Gastroesophageal sphincter (tissue), 4 donors: ENCODE measurements at places on chromosomes 6 and 20.

GRCh38 chr20:52746190-52746589 is 226.0 kb upstream of the TSHZ2 start:
- no peak for ATAC-seq

DNA sequence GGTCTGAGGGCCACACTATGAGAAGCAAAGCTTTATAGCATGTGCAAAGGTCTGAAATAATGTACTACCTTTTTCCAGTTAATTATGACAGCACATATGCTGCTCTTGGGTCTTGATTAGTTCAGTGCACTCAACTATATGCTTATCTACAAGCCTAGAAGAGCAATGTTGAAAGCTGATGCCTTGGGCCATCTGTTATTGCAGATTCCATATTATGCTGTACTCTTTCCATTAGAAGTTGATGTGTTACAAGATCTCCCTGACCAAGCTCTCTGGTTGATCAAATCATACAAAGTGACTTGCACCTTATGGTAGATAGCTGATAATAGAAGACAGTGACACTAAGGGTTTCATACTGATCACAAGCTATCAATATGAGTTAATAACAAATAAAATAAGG is 327.3 kb downstream of the FRK start:
- ATAC-seq = no peak

DNA sequence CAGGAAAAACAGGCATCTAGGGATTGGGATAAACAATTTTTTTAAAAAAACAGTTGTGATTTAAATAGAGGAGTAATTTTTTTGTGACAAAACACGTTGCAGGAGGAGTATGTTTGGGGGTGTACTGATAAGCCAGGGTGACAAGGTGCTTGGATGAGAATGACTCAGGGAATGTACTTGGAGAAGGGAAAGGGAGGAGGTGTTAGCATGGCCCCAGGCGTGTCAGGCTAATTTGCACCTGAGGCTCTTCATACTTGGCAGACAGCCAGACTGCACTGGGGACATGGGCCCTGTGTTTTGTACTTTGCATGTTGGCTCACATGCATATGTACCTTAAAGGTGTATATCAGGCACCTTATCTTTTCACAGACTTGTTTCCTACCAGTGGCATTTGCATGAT is 22.8 kb downstream of the PANK2 start:
- no peak for ATAC-seq

DNA sequence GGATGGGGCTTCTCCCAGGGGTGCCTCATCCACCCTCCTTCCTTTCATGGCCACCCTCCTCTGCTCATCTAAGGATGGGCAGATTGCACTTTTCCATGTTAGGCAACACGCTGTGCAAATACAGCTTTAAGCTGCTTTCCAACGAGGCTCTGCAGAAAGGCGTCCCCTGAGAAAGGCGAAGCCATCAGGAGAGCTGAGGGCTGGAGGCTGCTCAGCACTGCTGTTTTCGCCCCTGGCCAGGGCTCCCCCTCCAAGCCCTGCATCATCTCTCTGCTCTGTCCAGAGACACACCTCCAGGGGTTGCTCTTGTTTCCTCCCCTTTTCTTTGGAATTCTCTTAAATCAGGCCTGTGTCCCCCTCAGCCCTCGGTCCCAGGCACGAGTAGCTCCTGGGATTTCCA is 526.1 kb downstream of the CDH26 start:
- ATAC-seq = peak; percentile 35

DNA sequence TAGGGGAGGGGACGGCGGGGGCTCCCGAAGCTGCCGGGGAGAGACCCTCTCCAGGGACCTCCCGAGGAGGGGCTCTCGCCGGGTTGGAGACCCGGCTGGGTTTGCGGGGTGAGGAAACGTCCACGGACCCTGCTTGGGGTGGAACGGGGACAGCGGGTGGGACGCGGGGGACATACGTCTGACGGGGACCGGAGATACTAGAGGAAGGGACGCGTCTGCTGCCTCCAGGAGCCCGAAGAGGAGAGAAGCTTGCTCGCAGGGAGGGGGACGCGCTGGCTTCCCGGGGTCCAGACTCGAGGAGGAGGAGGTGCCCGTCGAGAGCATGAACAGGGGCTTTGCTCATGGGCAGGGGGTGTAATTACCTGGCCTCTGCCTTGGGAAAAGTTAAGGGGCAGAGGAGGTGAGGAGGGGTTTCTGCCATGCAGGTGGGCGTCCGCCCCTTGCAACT is 593 bp downstream of the DNMT3B start:
- ATAC-seq = no peak

- ATAC-seq = no peak
Measured at GRCh38 chr6:53178837-53179432, 30.3 kb upstream of the GCM1 start.

GRCh38 chr20:59020938-59021551 is 1.8 kb downstream of the TUBB1 start:
- no peak for ATAC-seq

DNA sequence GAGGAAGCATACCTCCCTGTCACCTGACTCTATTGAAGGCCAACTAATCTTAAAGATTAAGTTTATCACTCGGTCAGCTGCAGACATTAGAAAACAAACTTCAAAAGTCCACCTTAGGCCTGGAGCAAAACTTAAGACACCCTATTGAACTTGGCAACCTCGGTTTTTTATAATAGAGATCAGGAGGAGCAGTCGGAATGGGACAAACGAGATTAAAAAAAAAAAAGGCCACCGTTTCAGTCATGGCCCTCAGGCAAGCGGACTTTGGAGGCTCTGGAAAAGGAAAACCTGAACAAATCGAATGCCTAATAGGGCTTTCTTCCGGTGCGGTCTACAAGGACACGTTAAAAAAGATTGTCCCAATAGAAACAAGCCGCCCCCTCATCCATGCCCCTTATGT is 7.2 kb upstream of the PRR18 start:
- no peak for ATAC-seq

DNA sequence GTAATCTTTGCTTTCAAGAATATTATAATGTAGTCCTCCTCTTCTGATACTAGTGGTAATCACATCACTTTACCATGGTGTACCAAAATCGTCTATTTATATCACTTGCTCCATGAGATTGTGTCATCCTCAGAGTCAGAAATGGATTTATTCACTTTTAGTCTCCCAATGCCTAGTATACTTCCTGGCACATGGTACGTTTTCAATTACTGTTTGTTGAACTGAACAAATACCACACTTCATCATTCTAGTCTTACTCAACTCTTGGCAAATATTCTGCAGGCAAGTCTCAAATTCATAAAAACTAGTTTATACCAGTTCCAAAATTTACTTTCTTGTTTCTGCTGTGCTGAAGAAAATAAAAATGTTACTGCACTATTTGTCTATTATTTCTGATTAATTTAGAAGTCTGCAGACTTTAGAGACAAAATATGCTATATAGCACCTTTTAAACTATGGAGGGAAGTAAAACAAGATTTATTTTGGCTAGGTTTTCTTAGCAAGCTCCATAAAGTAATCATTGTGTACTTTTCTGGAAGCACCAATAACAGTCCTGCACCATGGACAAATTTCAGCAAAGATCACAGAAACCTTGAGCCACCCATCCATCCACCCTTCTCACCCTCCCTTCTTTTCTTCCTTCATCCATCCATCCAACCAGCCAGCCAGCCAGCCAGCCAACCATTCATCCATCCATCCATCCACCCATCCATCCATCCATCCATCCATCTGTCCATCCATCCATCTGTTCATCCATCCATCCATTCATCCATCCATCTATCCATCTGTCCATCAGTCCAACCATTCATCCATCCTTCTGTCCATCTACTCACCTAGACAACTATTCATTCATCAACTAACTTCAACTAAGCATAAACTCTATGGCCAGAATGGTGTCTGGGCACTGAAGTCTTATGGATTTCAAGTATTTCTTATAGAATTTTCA is 102.1 kb upstream of the STMND1 start:
- ATAC-seq = peak; percentile 82

GRCh38 chr6:35496841-35497570 is at the start of gene TEAD3:
Gene TEAD3 (minus strand): TSS chr6:35497079.
- ATAC-seq = peak; percentile 70

DNA sequence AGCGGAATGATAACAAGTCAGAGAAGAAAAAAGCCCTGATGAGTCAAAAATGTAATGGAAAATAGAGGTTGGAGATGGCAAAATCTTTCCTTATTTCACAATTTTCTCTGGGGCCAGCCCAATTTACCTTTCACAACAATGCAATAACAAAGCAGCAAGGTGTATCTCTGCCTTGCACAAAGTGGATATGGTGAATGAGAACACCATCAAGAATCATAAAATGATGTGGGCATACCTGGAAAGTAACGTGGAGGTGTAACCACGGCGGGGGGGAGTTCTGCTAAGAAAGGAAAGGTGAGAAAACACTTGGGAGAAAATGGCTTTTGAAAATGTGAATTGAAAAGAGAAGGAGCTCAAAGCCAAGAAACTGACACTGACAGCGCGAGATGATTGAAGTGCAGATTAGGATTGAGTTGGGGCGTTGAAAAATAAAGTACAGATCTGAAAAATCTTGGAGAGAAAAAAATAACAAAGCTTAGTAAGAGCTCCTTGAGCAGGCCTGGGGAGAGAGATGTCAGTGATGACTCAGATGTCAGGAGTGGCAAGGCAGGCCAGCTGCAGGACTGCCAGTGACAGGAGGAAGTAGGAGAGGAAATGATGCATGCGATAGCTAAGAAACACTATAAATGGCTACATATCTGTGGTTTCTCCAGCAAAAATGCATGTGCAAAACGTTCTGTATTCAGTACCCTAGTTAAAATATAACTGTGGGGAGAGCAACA is 26.2 kb downstream of the ARHGAP18 start:
- ATAC-seq = peak; percentile 88

DNA sequence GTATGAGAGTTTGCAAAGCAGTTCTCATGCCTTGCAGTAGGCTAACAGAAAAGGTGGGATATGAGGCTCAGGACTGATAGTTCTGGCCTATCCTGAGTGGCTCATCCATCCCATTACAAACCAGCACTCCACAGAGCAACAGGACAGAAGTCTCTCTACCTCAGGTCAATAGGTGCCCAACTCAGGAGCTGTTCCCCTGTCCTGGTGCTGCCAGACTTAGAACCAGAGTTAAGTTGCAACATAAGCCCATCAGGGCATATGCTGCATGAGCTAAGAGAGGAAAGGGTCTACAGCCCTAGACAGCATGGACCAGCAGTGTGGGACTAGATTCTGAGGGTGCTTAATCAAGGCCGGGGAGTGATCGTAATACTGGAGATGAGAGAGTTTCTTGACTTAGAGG is 104.8 kb upstream of the ECI2 start:
- ATAC-seq = no peak

GRCh38 chr20:59819496-59820203 is 113.8 kb downstream of the SYCP2 start:
- ATAC-seq = no peak

DNA sequence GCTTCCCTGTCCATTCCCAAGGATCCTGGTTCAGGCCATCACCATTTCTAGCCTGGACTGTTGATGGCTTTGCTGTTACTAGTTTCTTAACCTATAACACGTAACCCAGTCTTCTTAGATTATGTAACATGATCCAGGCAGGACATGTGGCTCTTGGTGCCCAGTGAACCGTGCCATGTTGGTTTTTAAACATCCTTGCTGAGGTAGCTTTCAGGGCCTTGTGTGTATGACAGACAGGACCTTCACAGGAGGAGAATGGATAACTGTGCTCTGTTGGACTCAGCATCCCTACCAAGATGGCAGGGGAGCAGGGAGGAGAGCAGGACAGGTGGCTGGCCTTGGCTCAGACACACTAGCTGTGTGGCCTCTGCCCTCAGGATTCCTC is 46.8 kb downstream of the PANK2 start:
- ATAC-seq = no peak

GRCh38 chr20:32764005-32764960 is 2.1 kb downstream of the DNMT3B start:
- ATAC-seq = no peak

GRCh38 chr6:154280521-154280920 is 76.1 kb downstream of the IPCEF1 start:
- ATAC-seq = no peak

GRCh38 chr6:4581468-4582385 is 194.5 kb upstream of the CDYL start:
- peak; percentile 74 for ATAC-seq

- ATAC-seq = peak; percentile 93
Measured at GRCh38 chr6:47242483-47243386, 67.0 kb downstream of the TNFRSF21 start.

- ATAC-seq = no peak
Measured at GRCh38 chr6:99818161-99818560, 175.9 kb downstream of the MCHR2 start.

DNA sequence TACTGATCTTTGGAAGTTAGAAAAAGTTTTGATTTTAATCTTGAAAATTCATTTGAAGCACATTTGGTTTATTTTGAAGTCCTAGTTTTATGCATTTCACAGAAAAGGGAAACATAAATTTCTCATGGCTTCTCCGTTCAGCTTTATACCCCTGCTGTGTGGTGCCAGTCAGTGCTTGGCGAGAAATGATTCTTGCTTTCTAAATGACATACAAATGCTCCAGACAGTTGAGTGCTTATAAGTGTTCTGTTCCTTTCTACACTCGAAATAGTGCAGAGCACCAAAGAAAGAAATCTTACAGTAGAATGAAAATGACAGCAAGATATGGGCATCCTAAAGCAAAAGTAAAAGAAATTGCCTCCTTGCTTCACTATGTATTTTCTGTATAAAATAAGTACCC is 9.0 kb upstream of the ZNF292 start:
- ATAC-seq = no peak

DNA sequence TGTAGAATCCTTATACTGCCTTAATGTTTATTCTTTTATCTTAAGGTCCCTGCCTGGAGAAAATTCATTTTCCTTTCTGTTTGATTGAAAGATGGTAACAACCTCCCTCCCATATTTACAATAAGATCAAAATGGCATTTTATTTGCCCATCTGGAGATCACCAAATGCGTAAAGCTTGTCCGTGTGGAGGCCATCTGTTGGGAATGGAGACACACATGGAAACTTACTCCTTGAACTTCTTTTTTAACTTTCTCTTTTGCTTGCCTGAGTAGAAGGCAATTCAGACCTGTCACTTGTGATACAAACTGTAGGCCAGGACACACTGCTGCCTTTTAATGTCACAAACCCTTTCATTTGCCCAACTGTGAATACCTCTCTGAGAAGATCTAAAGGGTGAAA is 144.8 kb upstream of the CEP162 start:
- ATAC-seq = no peak

DNA sequence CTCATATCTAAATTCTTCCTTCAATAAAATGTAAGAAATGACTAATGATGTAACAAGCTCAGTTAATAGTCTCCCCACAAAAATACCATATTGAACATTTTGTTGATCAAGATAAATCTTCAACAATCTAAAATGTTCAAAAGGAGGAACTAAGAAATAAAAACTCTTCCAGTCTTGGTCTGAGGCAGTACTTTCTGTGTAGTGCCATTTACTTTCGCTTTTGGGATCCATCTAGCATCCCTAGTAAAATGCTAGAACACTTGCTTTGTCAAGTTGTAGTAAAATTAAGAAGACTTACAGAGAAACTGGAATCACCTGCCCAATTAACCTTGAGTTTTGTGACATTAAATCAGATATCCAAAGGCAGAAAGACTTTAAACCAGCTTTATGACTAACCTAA is 246.4 kb downstream of the KHDRBS2 start:
- no peak for ATAC-seq

GRCh38 chr20:33067806-33068205 is 11.6 kb upstream of the BPIFB4 start:
- ATAC-seq = no peak
